Uterus (tissue), 4 donors: ENCODE measurements at places on chromosomes 2 and 18. TPM values are rescaled to one million over a fixed set of nuclear protein-coding genes. Genes with fewer than 3 reads are reported as not detected.

GRCh38 chr2:8638327-8638726, 43.5 kb upstream of the ID2 start:
- H3K27me3 ChIP-seq = no peaks in the 10 kb centered on the region
- no peak for DNase-seq
- H3K4me1 ChIP-seq = peaks cover 12% of the 10 kb centered on the region
- no peak overlapping the region for H3K4me3 ChIP-seq
- no peak overlapping the region for H3K27ac ChIP-seq

EVX2 gene
- total RNA-seq = not detected

- no peak overlapping the region for H3K27ac ChIP-seq
- H3K36me3 ChIP-seq = no peaks in the 10 kb centered on the region
- no peak overlapping the region for H3K4me3 ChIP-seq
These were observed 508.9 kb upstream of the POU3F3 start for GRCh38 chr2:104344985-104345384.

GRCh38 chr2:238164906-238165287, 6.1 kb downstream of the ERFE start:
- H3K27ac ChIP-seq = no peak overlapping the region
- DNase-seq = no peak
- H3K4me3 ChIP-seq = no peak overlapping the region
- H3K27me3 ChIP-seq = peaks cover 7% of the 10 kb centered on the region
- H3K4me1 ChIP-seq = peaks cover 14% of the 10 kb centered on the region

- H3K27me3 ChIP-seq = no peaks in the 10 kb centered on the region
- H3K4me3 ChIP-seq = no peak overlapping the region
- H3K27ac ChIP-seq = no peak overlapping the region
- no peaks in the 10 kb centered on the region for H3K36me3 ChIP-seq
- no peaks in the 10 kb centered on the region for H3K4me1 ChIP-seq
- DNase-seq = no peak
These were observed 18.4 kb upstream of the MTERF4 start for GRCh38 chr2:241120440-241120839.

GRCh38 chr2:230644356-230644935, 68.2 kb upstream of the CAB39 start:
- H3K27ac ChIP-seq = no peak overlapping the region

PSMD1 gene
- 54.4 TPM for total RNA-seq

TMEM163 gene
- not detected for total RNA-seq

- H3K27ac ChIP-seq = no peak overlapping the region
- H3K36me3 ChIP-seq = no peaks in the 10 kb centered on the region
- H3K4me3 ChIP-seq = no peak overlapping the region
These were observed 209.5 kb upstream of the HAAO start for GRCh38 chr2:43001787-43002468.

GRCh38 chr2:205796805-205797313, 114.6 kb downstream of the NRP2 start:
- no peaks in the 10 kb centered on the region for H3K27me3 ChIP-seq
- H3K36me3 ChIP-seq = no peaks in the 10 kb centered on the region
- H3K4me3 ChIP-seq = no peak overlapping the region
- DNase-seq = no peak
- no peak overlapping the region for H3K27ac ChIP-seq

DNA sequence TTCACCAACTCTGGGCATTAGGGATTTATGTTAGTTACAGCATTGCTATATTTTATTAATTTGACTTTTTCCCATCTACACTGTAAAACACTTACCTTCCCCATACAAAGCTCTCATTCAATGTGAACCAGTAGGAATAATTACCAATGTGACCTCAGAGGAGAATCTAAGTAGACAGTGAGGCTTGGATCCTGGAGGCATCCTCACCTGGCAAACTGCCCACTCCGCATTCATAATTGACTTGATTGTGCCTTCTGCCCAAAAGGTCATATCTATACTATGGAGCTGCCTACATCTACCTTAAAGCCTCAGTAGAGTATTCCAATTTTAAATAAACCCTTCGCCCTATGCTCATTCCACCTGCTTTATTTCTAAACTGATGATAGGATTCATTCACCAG, 45.4 kb upstream of the SCN1A start:
- no peak overlapping the region for H3K27ac ChIP-seq
- no peak for DNase-seq

DNA sequence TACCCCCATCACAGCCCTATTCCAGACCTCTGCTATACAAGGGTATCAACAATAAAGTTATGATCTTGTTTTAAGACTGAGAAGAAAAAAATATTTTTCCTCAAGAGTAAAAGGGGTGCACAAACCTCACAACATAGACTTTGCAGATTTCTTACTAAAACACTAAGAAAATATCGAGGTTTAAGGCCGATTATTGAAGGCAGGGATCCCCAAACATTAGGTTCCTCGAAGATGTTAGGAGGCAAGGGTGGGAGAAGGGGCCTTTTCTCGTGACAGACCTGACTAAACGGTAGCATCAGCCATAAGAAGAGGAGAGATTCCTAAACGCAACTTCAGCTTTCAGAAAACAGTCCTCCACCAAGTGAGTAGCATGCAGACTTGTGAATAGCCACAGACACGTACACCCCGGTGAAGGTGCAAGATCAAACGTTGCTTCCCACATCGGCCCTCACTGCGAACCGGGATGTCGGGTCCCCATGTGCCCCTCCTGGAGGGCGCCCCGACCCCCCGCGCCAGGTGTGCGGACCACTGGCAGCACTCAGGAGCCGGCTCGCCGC, 678 bp downstream of the PIAS2 start:
- peak overlapping the region; percentile 86 for H3K4me3 ChIP-seq
- no peaks in the 10 kb centered on the region for H3K4me1 ChIP-seq

GRCh38 chr2:43541165-43541564, 54.7 kb downstream of the THADA start:
- no peaks in the 10 kb centered on the region for H3K36me3 ChIP-seq
- H3K27me3 ChIP-seq = no peaks in the 10 kb centered on the region
- DNase-seq = no peak
- no peaks in the 10 kb centered on the region for H3K4me1 ChIP-seq
- peak overlapping the region; percentile 48 for H3K27ac ChIP-seq

GRCh38 chr2:128599700-128600099, 281.0 kb upstream of the HS6ST1 start:
- no peaks in the 10 kb centered on the region for H3K36me3 ChIP-seq
- H3K4me1 ChIP-seq = no peaks in the 10 kb centered on the region
- peak; percentile 7 for DNase-seq

DNA sequence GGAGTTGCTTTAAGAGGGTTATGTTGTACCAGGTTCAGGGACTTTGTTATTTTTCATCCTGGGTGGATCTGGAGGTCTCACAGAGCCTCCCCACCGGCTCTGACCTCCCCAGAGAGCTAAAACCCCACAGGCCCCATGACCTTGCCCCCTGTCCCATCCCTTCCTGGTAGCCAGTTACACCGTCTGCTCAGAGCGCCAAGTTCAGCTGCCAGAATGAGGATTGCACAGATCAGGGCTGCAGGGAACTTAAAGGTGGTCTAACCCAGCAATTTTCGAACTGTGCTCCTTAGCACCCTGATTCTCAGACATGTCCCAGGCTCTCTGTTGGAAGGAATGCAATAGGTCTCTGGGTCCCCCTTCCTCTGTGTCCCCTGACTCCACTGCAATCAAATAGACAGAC, 32.1 kb downstream of the ATOH8 start:
- no peaks in the 10 kb centered on the region for H3K36me3 ChIP-seq
- H3K27ac ChIP-seq = peak overlapping the region; percentile 78
- no peaks in the 10 kb centered on the region for H3K27me3 ChIP-seq
- H3K4me1 ChIP-seq = no peaks in the 10 kb centered on the region

ZNF24 gene
- 57.2 TPM for total RNA-seq

GRCh38 chr2:166825914-166826313, 62.4 kb upstream of the XIRP2 start:
- H3K36me3 ChIP-seq = no peaks in the 10 kb centered on the region
- no peaks in the 10 kb centered on the region for H3K27me3 ChIP-seq
- no peaks in the 10 kb centered on the region for H3K4me1 ChIP-seq
- DNase-seq = no peak
- H3K27ac ChIP-seq = no peak overlapping the region

DNA sequence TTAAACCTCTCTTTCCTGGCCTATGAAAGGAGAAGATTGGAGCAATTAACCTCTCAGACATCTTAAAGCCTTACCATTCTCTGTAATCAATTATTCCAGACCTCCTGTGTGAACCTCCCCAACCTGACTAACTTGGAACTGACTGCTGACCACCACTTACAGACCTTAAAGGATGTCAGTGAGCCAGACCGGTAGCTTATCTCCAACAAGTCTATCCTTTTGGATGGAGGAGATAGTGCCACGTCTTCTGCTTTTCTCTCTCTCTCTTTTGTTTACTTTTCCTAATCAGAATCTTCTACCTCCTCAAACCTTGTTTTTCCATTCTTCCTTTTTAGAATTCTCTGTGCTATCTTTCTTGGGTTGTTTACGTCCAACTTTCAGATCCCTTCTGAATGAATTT, 57.2 kb downstream of the LRRTM1 start:
- H3K36me3 ChIP-seq = no peaks in the 10 kb centered on the region
- no peaks in the 10 kb centered on the region for H3K27me3 ChIP-seq
- DNase-seq = no peak
- H3K27ac ChIP-seq = no peak overlapping the region

GNLY gene
- total RNA-seq = 4.8 TPM

DNA sequence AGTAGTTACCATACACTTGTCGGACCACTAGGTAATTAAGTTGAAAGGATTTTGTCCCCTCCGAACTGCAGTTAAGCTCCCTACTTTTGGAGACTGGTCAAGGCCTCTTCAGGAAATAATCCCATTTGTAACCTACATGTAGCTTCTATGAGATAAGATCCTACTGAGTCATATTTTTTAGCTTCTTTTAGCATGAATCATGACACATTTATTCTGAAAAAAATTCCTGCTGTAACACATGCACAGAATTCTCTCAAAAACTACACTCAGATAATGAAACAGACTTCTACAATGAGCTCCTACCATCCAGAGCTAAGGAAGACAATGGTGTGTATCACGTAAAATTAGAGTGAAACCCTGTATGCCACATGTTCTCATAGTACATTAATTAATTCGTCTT, 100.7 kb upstream of the CCDC195 start:
- DNase-seq = no peak
- H3K27ac ChIP-seq = no peak overlapping the region
- no peaks in the 10 kb centered on the region for H3K27me3 ChIP-seq
- no peaks in the 10 kb centered on the region for H3K36me3 ChIP-seq
- H3K4me1 ChIP-seq = no peaks in the 10 kb centered on the region
- H3K4me3 ChIP-seq = no peak overlapping the region

CCDC68 gene
- 26.3 TPM for total RNA-seq

- H3K27ac ChIP-seq = no peak overlapping the region
- no peaks in the 10 kb centered on the region for H3K27me3 ChIP-seq
- no peak for DNase-seq
- no peaks in the 10 kb centered on the region for H3K36me3 ChIP-seq
- H3K4me3 ChIP-seq = no peak overlapping the region
These were observed 11.8 kb downstream of the G6PC2 start for GRCh38 chr2:168912901-168913369.

PLB1 gene
- total RNA-seq = 3.8 TPM

C2orf80 gene
- not detected for total RNA-seq
